Fibroblast of skin of right quadriceps (primary cell): ENCODE measurements at places on chromosomes 5 and 9.

- peak; percentile 96 for DNase-seq
Observed at GRCh38 chr9:22136461-22137096, 127.5 kb upstream of the CDKN2B start.

- DNase-seq: peak; percentile 39
Observed at GRCh38 chr5:8813180-8813579, 732.7 kb downstream of the SEMA5A start.

DNA sequence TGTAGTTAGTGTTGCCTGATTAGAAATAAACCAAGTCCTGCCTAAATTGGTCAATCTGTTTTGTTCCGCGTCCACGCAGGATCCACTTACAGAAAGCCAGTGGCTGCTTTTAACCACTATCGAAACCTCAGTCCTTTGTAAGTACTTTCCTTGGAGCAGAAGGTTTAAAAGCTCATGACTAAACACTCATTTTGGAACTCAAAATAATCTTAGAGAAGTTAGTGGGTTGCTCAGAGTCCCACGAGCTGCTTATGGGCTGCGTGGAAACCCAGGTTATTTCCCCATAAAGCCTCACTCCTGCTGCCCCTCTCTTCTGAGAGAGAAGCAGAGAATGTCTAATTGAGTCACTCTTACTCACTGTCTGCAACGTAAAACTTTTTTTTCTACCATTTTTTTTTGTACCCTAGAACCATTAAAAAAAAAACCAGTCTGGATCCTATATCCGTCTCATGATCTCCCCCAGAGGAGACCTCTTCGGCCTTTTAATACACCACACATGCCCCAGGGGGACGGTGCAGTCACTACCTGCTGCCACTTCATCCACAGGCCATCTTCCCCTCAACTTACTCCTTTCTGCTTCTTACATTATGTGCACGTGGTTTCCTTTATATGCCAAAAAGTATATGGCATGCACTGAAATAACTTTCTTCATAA is 7.6 kb downstream of the BASP1 start:
- DNase-seq: peak; percentile 64

DNA sequence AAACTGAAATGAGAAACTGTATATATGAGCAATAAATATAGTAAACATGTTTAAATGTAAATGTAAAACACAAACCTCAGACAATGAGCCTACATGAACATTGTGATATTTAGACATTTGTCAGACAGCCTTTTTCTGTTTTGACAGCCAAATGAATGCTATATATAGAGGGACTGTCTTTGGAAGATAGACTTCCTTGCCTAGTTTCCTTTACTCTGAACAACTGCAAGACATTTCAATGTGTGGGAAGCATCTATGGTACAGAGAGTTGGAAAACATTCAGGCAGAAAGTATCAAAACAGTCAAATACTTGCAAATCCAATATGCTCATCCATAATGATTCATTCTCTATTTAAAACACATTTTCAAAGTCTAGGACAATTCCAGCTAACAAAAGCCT is 31.7 kb upstream of the TUSC1 start:
- no peak for DNase-seq

- DNase-seq: peak; percentile 20
Observed at GRCh38 chr5:171592736-171593135, 173.3 kb downstream of the FGF18 start.

- DNase-seq: no peak
Observed at GRCh38 chr5:177468329-177468684, 5.1 kb downstream of the DBN1 start.

DNA sequence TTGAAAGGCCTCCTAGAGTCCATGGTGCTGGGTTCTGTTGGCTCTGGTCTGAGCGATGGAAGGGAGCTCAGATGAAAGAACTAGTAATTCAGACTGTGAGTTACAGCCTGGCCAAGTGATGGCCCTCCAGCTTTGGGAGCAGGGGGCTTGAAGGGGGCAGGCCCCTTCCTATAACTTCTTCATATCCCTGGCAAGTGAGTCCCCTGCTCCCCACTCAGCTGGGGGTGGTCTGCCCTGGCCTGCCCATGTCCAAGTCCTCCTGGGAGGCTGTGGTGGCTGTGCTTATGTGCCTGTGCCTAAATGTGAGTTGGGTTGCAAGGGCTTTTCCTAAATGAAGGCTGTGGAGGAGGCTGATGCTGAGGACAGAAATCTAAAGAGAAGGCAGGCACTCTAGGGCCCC is 80.1 kb downstream of the MACROH2A1 start:
- DNase-seq: no peak

- no peak for DNase-seq
Observed at GRCh38 chr9:84598921-84599636, 70.5 kb upstream of the NTRK2 start.

DNA sequence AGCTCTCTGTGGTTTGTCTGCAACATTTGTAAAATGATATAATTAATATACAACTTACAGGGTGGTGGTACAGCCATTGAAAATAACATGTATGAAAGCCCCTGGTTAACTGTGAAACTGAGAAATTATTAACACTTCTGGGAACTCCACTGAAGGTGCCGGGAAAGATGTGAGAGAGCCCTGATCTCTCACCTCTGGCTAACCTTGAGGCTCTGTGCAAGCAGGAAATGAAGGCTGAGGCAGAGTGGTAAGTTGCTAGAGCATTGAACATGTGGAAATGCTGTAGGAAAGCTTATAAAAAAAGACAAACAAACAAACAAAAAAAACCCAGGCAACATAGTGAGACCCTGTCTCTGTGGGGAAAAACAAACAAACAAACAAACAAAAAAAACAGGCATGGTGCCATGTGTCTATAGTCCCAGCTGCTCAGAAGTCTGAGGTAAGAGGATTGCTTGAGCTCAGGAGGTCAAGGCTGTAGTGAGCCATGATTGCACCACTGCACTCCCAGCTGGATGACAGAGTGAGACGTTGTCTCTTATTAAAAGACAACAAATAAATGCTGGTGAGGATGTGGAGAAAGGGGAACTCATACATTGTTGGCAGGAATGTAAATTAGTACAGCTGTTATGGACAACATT is 7.5 kb downstream of the CATSPER3 start:
- DNase-seq: no peak

GRCh38 chr9:38344566-38345324 is 47.8 kb upstream of the ALDH1B1 start:
- no peak for DNase-seq

- DNase-seq: no peak
Observed at GRCh38 chr5:131256507-131256823, 7.4 kb upstream of the CDC42SE2 start.

GRCh38 chr9:130015353-130016019 is 27.5 kb downstream of the FNBP1 start:
- DNase-seq: no peak

DNA sequence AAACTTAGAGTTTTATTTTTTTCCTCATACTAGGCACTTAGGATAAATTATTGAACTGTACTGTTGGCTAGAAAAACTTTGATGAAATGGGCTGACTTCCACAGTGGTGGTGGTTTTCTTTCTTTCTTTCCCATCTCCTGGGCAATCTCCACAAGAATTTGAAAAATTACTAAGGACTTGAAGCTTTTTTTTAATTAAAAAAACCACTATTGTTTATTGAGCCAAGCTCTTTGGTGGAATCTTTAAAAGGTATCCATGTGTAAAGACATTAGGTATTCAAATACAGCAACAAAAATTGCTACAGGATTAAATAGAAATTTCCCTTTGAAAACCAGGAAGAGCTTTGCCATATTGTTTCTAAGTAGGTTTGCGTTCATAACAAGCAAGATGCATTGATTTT is 14.1 kb downstream of the MARCHF6 start:
- DNase-seq: peak; percentile 7

GRCh38 chr5:73137563-73138530 is 17.5 kb downstream of the TMEM171 start:
- no peak for DNase-seq

DNA sequence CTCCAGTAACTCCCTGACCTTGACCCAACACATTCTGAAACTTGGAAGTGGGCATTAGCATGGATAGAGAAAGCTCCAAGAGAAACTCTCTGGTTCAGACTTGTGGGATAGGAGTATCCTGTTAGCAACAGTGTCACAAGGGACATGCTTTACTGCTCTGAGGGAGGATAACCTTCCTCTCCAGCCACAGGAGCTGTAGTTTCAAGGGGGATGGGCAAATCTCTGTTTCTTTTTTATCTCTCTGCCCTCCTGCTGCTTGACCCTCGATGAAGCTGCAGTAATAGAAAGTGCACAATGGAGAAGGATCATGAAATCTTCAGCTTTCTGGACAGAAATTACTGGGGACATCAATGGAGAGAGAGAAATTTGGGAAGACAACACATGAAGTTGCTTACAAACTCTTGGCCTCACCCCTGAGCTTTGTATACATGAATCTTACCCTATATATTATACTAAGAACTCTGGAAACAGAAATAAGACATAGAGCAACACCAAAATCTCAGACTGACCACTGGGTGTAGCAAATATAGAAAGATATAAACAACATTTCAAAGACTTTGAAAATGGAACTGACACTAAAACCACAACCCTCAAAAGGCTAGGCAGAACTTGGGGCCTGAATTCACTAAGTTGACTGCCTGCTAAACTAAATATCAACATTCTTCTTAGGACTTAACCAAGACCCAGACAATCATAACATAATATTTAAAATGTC is 471.0 kb upstream of the MEF2C start:
- no peak for DNase-seq

DNA sequence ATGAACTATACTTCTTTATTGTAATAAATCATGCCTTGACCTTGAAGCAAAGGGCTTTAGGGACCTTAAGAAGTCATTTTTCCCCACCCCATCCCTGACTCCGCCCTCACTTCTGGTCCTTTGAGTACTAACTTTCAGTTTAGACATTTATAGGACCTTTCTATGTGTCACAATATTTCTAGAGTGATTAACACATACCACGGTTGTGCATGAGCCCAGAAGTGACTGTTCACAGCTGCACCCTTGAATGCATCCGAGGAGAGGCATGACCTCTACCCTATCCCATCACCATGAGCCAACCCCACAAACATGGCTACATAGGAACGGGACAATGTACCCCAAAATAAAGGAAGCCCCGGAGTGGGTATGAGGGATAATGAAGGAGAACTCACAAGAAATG is 160.3 kb downstream of the HSD17B3 start:
- no peak for DNase-seq

- DNase-seq: no peak
Observed at GRCh38 chr9:97397220-97397619, 14.7 kb upstream of the TDRD7 start.

DNA sequence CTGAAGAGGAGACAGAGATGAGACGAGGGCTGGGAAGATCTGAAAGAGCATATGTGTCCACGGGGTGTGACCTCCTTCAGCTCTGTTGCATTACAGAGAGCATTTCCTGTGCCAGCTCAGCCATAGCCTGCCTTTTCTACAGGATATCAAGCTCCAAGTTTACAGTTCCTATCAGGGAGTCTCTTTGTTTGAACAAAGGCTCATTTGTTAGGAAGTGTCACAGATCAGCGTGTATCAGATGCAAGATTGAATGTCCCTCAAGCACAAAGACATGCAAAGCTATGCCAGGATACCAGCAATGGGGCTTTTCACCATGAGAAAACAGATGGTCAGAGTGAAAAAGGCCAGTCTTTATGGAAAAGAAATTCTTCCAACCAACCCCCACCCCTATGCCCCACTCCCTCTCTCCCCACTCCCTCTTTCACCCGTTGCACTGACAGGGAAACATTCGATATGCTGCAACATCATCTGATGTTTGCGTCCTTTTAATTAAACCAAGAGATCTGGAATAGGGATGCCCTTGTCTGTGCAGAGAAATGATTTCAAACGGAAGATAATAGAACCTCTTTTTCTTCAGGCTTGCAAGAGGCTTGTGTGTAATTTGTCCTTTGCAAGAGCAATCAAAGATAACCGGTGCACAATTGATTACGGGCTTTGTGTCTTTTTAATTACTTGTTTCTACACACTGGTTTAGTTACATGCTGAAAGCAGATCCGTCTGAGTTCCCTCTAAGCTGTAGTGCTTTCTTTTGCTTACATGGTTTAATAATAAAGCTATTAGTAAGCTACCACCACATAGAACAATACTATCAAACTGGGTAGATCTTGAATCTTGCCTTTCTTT is 263.1 kb upstream of the RGMB start:
- peak; percentile 29 for DNase-seq

- DNase-seq: peak; percentile 73
Observed at GRCh38 chr9:6055216-6055615, 39.8 kb upstream of the RANBP6 start.

DNA sequence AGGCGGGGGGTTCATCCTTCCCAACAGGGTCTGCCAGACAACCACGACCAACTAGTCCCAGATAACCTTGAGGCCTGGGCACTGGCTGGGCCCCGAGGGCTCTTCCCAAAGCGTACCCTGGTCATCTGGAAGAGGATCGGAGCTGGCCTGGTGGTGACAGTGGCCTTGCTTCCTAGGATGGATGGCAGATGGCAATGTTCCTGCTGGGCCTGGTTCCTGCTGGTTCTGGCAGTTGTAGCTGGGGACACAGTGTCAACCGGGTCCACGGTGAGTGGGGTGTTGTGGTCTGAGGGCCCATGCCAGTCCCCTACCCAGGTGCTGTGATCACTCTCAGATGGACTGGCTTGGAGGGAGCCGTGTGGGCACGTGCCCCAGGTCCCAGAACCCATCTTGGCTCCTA is 2.0 kb downstream of the ADAMTSL2 start:
- no peak for DNase-seq

DNA sequence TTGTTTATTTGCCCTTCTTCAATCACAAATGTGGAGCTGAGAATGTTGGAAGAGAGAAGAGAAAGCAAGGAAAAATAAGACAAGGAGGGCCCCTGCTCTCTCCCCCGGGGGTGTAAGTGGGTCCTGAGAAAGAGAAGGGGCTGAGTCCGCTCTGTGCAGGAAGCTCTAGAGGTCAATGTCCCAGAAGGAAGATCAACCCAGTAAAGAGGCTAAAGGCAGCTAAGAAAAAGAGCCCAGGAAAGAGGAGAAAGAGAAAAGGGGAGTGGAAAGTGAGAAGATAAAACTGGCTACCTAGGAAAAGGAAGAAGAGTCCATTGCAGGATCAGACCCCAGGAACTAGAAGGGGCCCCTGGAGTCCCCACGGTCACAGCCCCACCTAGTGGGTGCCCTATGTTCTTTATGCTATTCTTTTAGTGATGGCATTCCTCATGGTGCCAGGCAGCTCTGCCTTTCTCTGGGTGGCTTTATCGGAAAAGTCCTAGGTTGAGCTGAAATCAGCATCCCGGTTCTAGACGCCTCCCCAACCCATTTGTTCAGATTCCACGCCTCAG is 583.4 kb downstream of the ACTL7B start:
- peak; percentile 57 for DNase-seq

DNA sequence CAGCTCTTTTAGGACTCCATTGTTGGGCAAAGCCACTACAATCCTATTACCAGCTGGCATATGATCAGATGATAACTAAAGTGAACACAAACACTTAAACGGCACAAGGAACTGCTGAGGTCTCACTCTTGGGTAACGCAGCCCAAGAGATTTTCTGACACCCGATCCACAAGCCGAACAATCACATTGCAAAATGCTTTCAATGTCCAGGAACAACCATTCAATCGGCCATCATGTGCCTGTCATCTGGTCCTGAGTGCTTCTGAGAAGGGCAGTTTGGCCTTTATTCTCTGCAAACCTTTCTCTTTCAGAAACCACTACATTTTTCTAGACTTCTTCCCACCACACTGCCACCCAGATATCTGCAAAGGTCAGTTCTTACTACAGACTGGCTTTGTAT is 283.1 kb downstream of the GLIS3 start:
- no peak for DNase-seq
